ENCODE measurements at places on chromosomes 7 and 10.

- DNase-seq: no peak
Observed at GRCh38 chr7:27157702-27158431, 1.4 kb upstream of the HOXA7 start.

- no peak for DNase-seq
Observed at GRCh38 chr7:154584352-154585252, 418.3 kb downstream of the PAXIP1 start.

DNA sequence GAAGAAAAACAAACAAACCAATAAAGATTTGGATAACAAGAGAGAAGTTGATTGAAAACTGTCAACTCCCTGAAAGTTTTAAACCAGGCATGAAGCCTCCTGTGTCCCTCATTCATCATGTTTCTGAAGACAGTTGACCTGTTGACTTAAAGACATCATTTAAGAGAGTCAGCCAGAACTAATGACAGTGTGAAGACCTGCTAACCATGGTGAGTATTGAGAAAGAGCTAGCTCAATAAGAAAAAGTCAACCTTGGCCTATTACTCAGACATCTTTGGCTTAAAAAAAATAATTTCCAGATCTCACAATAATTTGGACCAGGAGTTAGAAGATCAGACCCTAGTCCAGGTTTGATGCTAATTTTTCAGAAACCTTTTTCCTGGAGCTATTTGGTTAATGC, 45.3 kb upstream of the ANKRD1 start:
- no peak for DNase-seq

DNA sequence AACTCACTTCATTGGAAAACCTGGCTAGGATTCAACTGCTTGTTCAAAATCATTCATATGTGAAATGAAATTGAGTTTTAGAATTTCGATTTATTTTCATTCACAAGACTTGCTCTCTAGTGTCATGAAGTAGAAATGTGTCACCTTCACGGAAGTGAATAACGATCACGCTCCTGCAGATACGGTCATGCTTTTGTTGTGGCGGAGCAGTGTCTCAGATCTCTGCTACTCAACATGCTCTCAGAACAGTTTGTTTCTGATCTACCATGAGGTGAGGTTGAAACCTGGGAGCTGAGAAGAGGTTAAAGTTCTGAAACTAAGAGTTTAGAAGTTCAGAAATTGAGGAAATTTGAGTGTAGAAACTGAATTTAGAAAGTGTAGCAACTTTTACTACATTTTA, 13.8 kb upstream of the PITRM1 start:
- DNase-seq: peak; percentile 47

- DNase-seq: no peak
Observed at GRCh38 chr7:139249179-139249810, 18.3 kb downstream of the UBN2 start.

- no peak for DNase-seq
Observed at GRCh38 chr7:44333911-44334733, 8.7 kb upstream of the CAMK2B start.

- no peak for DNase-seq
Observed at GRCh38 chr7:113141803-113142202, 23.4 kb upstream of the SMIM30 start.

DNA sequence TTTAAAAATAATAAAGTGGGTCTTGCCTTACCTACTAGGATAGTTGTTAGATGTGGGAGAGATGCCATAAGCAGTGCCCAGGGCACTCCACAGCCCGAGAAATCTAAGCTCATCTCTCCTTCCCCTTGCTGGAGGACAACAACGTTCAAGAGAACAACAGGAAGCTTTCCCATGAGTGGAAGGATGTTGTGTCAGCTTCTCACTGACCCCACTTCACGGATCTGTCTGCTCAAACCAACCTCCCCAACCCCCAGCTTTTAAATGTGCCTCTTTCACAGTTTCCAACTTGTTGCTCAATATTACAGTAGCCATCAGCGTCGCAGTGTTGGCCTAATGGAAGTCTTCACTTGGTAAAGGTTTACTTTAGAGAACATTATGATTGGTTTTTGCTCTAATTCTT, 72.1 kb downstream of the PTPRE start:
- DNase-seq: no peak

- no peak for DNase-seq
Observed at GRCh38 chr7:100547872-100548271, 8.9 kb downstream of the AGFG2 start.

GRCh38 chr10:63030536-63030935, 102.6 kb upstream of the NRBF2 start:
- DNase-seq: no peak

DNA sequence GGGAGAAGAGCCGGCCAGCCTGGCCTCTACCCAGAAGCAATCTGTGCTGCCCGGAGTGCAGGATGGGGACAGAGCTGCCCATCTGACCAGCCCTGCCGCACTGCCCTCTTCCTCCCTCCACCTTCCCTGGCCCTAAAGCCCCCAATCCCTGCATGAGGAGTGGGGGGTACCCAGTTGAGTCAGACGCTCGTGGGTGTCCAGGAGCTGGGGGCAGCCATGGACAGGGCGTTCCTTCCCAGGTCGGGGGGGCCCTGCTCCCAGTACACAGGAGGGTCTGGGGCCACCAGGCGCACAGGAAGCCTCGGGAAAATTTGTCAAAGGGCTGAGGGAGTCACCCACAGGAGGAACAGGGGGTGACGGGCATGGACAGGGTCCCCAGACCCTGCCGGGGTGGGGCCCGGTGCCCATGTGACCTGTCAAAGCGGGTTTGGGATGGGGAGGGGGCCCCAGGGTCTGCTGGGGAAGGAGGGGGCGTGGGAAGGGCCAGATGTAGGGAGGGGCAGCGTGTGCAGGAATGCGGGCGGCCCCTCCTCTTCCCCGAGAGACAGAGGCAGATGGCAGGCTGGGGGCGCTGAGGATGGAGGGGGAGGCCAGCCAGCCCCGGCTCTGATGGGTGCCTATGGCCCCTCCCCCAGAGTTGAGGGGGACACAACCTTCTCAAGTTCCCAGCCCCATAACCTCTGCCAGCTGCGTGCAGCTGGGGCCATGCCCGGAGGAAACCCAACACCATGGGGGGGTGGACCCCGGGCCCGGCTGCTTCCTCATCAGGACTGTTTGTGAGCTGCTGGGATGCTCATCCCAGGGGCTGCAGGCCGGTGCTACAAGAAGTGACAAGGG, 21.5 kb upstream of the GRIFIN start:
- DNase-seq: no peak

- DNase-seq: peak; percentile 85
Observed at GRCh38 chr10:62048919-62049623, 147.6 kb downstream of the ARID5B start.

DNA sequence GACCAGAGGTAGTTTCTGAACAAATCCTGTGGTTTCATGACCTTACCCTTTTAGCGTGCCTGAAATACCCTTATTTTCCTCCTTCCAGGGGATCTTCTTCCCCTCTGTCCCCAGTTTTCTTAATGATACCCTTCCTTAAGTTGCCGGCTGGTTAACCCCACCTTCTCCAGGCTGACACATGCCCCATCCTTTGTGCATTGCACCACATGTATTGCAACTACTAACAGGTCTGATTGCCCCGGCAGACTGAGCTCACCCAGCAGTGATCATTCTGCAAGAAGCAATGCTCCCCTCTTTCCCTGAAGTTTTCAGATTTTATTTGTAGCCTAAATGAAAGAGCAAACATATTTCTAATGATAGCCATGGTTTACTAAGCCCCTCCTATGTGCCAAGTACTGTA, 108.2 kb downstream of the HIP1 start:
- no peak for DNase-seq

GRCh38 chr10:56522166-56522565, 161.1 kb upstream of the ZWINT start:
- no peak for DNase-seq

GRCh38 chr7:78203042-78203720, 404.6 kb downstream of the PHTF2 start:
- DNase-seq: no peak

GRCh38 chr10:71821909-71822763, 28.9 kb downstream of the PSAP start:
- no peak for DNase-seq

GRCh38 chr7:35015346-35015859, 21.9 kb downstream of the DPY19L1 start:
- DNase-seq: no peak

DNA sequence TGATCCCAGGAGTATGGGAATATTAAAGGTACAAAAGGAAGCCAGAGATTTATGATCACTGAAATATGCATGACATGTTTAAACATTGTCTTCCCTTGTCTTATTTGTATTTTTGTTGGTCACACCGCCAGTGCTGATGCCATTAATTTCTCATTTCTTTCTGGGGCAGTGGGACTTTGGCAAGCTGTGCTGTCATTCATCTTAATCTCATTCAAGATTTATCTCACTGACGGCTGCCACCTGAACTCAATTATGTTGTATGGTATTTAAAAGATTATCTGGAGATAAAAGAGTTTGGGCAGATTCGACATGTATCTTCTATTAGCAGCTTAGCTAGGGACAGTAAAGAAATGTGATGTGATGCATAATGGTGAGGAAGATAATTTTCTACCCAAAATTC, 284.9 kb upstream of the PLXDC2 start:
- DNase-seq: no peak

DNA sequence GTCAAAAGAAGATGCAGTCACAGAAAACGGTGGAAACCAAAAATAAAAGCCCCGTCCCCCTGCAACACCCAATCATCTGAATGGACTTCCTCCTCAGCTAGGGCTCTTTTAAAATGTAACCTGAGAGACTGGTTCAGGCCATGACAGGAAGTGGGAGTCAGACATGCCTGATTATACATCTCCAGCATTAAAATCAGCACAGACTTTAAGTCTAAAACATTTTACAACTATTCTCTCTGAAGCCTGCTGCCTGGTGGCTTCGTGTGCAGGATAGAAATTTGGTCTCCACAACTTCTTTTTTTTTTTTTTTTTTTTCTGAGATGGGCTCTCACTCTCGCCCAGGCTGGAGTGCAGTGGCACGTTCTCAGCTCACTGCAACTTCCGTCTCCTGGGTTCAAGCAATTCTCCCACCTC, 30.3 kb downstream of the HACD1 start:
- DNase-seq: no peak

DNA sequence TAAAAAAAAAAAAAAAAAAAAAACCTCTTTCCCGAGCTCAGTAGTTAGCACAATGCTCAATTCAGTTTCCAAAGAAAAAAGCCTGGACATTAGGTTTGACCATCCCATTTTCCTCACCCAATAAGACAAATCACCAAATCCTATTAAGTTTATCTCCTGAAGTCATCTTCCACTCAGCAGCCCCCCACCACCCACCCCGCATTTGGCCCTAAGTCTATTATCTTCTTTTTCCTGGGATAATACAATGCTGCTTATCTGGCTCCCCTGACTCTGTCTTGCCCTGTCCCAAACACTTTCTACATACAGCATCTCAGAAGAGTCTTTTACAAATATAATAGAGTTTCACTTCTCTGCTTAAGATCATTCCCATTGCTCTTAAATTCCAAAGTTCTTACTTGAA, 17.8 kb upstream of the LMOD2 start:
- DNase-seq: no peak

GRCh38 chr10:65534771-65535170, 1391.1 kb upstream of the LRRTM3 start:
- no peak for DNase-seq

- no peak for DNase-seq
Observed at GRCh38 chr10:23351926-23352519, 7.4 kb upstream of the C10orf67 start.

DNA sequence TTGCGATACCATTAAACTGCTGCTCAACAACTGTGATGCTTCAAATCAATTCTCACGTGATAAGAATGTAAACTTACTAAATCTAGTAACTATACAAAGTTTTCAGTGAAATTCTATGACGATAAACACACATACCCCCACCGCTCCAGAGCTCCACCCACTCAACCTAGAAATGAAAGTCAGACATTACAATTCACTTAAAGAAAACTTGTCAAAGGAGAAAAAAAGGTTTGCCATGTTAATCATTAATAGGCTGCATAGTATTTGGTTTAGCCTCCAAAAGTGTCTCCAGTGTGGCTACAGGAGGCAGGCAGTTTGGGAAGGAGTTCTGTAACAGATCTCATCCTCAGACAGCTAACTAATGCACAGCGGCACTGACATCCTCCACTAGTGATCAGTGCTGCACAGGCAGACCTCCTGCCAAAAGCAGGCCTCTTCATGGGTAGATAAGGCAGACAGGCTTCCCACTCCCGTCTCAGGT, 3.1 kb downstream of the HERPUD2 start:
- DNase-seq: peak; percentile 56

- no peak for DNase-seq
Observed at GRCh38 chr10:76015245-76015644, 583.8 kb downstream of the LRMDA start.

- DNase-seq: no peak
Observed at GRCh38 chr10:50381642-50382041, 130.3 kb upstream of the ASAH2 start.

- no peak for DNase-seq
Observed at GRCh38 chr7:128903621-128904361, 6.7 kb downstream of the KCP start.

- no peak for DNase-seq
Observed at GRCh38 chr10:62981096-62981495, 152.0 kb upstream of the NRBF2 start.

DNA sequence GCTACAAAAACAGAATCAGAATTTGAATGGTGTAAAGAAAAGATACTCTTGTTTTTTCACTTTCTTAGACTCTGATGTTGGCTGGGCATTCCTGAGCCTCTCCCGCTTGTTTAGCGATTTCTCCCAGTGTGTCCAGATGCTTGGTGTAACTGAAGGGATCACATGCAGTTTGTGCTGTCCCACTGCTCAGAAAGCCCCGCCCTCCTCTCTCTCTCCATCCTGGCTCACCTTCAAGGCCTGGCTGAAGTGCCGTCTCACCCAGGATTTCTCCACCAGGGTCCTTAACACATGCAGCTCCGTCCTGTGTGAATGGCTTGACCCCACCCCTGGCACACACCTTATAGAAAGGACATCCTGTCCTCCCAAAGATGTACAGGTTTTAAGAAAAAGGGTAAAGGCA, 437.1 kb downstream of the LRMDA start:
- DNase-seq: no peak

Data from CD4-positive, alpha-beta memory T cell (primary cell).